Activated CD8-positive, alpha-beta T cell treated with anti-CD3 and anti-CD28 coated beads, Interleukin-2, amount 10 ng/mL, durations not matched to agents 7 days and 5 days (primary cell): ENCODE measurements at places on chromosomes 11 and 22.

- DNase-seq = no peak
Measured at GRCh38 chr22:46058591-46059519, 81.9 kb upstream of the WNT7B start.

DNA sequence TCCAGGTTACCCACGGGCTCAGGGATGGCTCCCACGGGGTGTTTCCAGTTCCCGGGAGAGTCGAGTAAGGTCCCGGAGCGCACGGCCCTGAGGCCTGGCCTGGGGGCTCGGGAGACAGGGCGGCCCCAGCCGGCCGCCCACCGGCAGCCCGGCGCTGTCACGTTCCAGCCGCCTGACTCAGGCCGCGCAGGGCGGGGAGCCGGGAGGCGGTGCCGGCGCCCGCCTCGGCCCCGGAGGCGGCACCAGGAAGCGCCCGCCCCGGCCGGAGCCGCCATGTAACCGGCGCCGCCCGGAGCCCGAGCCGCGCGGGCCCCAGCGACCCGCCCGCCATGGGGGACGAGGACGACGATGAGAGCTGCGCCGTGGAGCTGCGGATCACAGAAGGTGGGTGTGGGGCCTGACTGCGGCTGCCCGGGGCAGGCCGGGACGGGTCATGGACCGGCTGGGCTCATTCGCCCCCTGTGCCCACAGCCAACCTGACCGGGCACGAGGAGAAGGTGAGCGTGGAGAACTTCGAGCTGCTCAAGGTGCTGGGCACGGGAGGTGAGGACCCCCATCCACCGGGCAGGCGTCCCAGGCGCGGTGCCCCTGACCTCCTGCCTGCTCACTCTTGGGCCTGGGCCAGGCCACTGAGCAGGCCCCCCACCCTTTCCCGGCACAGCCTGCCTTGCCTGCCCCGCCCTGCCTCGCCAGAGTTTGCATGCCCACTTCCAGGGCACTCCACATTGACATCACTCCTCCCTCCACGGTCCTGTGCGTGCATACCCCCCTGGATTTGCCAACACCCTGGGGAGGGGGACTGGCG, at the start of gene RPS6KA4:
Gene RPS6KA4, plus strand, starts transcription at position 256 of the 805 bp plus-strand sequence. Its CDS starts 74 bp downstream, at position 330.
- DNase-seq = peak; percentile 51

DNA sequence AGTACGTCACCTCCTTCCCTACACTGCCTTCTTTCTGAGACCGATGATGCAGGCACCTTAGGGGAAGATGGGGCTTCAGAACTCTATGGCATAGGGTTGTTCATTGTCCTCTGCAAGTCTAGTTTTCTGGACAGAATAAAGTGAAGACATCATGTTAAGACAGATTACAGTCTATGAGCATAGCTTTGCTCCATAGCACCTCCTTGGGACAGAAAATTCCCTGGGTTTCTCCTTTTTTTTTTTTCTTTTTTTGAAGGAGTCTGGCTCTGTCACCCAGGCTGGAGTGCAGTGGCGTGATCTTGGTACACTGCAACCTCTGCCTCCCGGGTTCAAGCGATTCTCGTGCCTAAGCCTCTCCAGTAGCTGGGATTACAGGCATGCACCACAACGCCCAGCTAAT, 119.8 kb upstream of the CADM1 start:
- no peak for DNase-seq

GRCh38 chr22:49380828-49381114, 446.9 kb downstream of the BRD1 start:
- no peak for DNase-seq

- DNase-seq = no peak
Measured at GRCh38 chr22:38700270-38700788, 414 bp downstream of the JOSD1 start.

- DNase-seq = no peak
Measured at GRCh38 chr11:68658661-68659060, 25.7 kb upstream of the GAL start.

DNA sequence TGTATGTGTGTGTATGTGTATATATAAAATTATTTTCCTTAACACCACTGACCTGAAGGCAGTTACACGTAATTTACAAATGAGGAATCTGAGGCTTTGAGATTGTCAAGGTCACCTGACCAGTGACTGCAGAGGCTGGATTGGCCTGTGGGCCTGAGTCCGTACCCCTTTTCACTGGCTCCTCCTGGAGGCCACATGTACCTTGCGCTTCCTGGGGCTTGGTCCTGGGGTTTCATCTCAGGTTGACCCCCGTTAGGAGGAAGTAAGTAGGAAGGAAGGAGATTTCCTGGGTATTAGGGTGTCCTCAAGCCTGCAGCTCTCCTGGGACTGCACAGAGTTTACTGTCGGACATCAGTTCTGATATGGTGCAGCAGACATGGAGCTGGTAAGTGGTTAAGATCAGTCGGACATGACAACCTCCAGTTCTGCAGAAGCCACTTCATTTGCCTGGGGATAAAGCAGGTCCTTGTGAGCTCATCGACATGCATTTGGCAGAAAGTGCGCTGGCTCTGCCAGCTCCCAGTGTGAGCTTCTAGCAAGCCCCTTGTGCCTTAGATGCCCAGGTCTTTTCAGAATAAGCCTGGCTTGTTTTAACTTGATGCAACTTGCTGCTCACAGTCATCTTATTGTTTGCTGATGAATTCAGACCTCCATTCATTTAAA, 36.6 kb downstream of the ST3GAL4 start:
- no peak for DNase-seq

- DNase-seq = no peak
Measured at GRCh38 chr22:49163960-49164690, 663.5 kb downstream of the BRD1 start.

DNA sequence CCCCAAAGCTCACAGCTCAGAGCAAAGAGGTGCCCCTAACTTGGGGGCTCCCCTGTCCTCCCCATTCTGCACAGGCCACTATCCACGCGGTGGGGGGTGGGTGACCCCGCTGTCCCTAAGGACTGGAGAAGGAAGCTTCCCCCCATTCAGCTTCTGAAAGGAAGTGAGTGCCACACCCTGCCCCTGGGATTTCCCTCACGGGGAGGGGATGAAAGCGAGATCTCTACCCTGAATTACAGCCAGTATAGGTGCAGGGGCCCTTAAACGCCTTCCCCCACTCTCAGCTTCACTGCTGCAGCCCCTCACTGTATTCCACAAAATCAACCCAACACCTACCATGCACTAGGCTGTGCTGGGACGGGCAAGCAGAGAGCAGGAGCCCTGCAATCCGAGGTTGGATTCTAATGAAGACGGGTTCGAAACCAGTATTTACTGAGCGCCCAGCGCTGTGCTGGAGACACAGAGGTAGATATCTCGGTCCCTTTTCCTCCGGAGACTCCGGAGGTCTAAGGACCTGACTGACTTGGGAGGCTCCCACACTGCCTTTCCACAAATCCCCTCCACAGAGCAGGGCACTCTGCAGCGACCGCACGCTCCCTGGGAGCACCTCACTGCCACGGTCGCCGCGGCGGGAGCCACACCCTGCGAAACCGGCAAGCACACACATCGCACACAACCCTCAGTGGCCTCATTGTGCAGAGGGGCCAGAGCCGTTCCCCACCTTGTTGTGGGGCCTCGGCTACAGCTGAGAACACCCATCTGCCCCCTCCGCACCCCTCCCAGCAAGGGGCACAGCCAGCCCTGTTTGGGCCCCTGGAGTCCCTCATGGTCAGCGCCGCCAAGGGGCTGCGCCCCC, 1.8 kb downstream of the AHNAK start:
- DNase-seq = peak; percentile 49
